Esophagus mucosa (tissue), 1 donor: ENCODE measurements at places on chromosomes 6 and 20. TPM values are rescaled to one million over a fixed set of nuclear protein-coding genes. Genes with fewer than 3 reads are reported as not detected.

GRCh38 chr20:13422637-13423036, 201.6 kb downstream of the ISM1 start:
- ATAC-seq, result no peak

DNA sequence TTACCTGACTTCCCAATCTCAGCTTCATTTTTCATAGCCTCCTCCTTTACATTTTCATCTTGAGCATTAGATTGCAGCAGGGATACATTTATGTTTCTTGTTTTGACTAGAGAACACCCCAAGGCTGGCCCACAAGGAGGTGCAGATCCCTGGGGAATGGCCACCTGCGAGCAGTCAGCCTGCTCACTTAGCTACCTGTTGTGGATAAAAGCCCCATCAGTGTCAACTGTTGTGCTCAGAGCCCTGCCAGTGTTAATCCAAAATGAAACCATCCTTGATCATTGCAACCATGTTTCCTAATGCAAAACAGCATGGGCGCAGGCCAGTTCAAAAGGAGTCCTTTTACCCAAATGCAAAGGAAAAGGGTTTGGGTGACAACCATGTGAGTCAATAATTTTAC, 50.8 kb downstream of the CNR1 start:
- no peak for ATAC-seq

The CRISP3 gene
- 8.1 TPM for total RNA-seq

DNA sequence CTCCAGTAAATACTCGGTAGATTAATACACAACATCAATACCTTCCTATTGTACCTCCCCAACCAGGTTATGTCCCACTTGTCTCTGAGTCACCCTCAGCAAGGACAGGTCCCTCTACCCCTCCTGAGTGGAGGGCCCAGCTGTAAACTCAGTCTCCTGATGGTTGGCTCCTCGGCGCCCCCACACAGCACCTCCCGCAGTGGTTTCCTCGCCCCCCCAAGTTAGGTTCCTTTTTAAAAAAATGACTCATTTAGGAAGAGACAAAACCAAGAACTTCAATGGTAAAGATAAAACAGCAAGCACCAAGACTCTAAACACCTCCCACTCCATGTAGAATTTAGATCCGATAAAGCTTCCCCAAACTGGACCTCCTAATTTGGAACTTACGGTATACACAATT, 83.5 kb downstream of the TRERF1 start:
- no peak for ATAC-seq

The NRSN1 gene
- not detected for total RNA-seq

- no peak for ATAC-seq
Observed at GRCh38 chr20:64040231-64041039, 4.5 kb downstream of the C20orf204 start.

- no peak for ATAC-seq
Observed at GRCh38 chr6:2171728-2172127, 73.7 kb downstream of the GMDS start.

- ATAC-seq, result no peak
Observed at GRCh38 chr20:37775200-37775599, 81.4 kb downstream of the CTNNBL1 start.

- ATAC-seq, result no peak
Observed at GRCh38 chr6:128803911-128804310, 79.0 kb upstream of the LAMA2 start.

GRCh38 chr20:64083804-64084684, at the start of gene LKAAEAR1:
Gene LKAAEAR1 (minus strand): TSS chr20:64084398. CDS start chr20:64084219, 179 bp downstream.
- no peak for ATAC-seq

The FAM83C gene
- total RNA-seq, result 39.1 TPM

The BYSL gene
- 16.2 TPM for total RNA-seq

DNA sequence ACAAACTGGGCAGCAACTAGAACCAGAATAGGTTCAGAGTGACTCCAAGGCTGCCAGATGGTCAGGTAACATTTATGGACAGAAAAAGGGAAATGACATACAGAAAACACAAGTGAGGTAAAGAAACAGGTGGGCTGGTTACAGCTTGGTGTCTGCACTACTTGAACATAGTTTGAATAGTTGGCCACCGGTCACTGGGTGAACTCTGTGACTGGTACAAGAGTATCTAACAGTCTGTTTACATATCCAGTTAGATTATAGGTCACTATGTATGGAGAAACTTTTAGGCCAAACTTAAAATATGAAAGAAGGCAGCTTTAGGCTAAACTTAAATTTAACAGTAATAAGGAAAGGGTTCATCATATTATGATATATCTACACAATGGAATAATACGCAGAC, 32.9 kb downstream of the LCA5 start:
- no peak for ATAC-seq

GRCh38 chr6:109493865-109494264, 10.8 kb upstream of the ZBTB24 start:
- no peak for ATAC-seq

GRCh38 chr6:144123421-144123820, 26.9 kb upstream of the STX11 start:
- ATAC-seq, result no peak

DNA sequence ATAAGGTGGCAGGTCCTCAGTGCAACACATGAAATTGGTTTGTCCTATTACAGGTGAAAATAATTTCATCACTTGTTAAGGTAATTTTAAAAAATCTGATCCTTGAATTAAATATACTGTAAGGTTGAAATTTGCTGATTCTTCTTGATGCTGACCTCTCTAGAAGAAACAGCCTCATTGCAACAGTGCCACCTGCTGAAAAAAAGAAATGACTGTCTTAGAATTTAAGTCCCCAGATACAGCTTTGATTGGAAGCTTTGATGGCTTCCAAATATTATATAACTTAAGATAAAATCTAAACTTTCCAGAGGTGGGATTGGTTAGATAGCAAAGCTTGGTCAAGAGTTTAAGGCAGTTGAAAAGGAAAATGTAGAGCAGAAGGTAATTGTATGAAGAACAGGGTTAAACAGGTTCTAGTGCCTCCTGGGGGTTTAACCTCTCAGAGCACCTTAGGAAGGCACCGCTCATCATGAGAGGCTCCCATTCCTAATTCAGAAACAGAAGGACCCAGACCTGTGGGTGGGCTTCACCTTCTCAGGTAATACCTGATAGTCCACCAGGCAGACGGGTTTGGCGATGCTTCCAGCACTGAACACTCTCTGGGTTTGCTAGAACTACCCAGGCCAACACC, 401.0 kb downstream of the PAX1 start:
- no peak for ATAC-seq

GRCh38 chr6:98486057-98486456, 348.3 kb upstream of the POU3F2 start:
- ATAC-seq, result no peak

- ATAC-seq, result no peak
Observed at GRCh38 chr6:7088076-7088742, 19.6 kb upstream of the RREB1 start.

- ATAC-seq, result no peak
Observed at GRCh38 chr6:97292671-97293070, 9.7 kb upstream of the MMS22L start.

GRCh38 chr6:159232106-159232645, 63.0 kb downstream of the FNDC1 start:
- no peak for ATAC-seq

DNA sequence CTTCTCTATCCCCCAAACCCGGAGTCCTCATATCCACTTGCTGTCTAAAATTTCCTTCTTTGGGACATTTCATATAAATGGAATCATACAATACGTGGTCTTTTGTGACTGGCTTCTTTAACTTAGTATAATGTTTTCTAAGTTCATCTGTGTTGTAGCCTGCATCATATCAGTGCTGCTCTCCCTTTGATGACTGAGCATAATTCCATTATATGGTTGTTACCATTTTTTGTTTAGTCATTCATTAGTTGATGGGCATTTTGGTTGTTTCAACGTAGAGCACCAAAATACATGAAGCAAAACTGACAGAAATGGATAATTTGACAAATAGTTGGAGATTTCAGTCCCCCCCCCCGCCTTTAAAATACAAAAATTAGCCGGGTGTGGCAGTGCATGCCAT, 71.5 kb downstream of the ZFAND3 start:
- no peak for ATAC-seq

GRCh38 chr6:117078624-117079023, 186.7 kb upstream of the VGLL2 start:
- ATAC-seq, result no peak

DNA sequence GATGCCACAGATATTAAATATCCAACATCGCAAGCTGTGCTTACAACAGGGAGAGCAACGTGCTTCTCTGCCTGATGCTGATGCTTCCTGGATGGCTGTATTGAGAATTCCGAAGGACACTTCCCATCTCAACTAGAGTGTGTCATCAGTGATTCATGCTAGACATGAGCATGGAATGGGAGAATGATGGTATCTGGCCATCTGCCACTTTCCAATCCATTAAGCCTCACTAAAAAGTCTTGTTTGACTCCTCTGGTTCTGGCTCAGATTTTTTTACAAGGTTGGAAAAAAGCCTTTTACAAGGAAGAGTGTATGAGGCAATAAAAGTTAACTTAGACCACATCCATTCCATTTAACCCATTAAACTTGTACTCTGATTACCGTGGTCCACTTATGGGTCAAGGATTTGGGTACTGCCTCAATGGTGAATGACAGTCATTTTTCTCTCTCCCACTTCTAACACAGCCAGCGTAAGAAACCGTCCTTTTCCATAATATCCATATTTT, 265.3 kb downstream of the UST start:
- peak; percentile 90 for ATAC-seq

DNA sequence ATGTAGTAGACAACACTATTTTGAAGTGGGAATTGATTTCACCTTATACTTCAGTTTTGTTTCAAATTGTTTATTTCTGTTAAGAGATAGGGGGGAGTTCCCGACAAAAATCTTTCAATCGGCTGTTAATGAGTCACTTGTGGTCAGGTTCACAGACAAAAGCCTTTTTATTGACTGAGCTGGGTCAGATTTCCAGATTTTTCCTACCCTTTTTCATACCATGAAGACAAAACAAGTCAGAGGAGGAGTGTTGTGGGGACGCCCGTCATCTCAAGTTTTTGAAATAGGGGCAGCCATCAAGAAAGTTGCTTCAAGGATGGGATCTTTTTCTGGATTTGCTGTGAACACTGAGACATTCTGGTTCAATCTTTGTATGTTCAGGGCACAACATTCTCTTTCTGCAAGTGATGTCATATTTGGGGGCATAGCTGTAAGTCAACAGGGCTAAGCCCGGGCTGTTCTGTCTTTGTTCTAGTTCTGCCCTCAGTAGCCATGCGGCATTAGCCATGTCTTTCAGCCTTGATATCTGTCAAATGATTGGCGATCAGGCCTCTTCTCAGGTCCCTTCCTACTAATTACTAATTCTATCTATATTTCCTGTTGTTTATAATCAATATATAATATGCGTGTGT, 496.0 kb upstream of the MARCKS start:
- ATAC-seq, result no peak

The GJA1 gene
- total RNA-seq, result 116 TPM

DNA sequence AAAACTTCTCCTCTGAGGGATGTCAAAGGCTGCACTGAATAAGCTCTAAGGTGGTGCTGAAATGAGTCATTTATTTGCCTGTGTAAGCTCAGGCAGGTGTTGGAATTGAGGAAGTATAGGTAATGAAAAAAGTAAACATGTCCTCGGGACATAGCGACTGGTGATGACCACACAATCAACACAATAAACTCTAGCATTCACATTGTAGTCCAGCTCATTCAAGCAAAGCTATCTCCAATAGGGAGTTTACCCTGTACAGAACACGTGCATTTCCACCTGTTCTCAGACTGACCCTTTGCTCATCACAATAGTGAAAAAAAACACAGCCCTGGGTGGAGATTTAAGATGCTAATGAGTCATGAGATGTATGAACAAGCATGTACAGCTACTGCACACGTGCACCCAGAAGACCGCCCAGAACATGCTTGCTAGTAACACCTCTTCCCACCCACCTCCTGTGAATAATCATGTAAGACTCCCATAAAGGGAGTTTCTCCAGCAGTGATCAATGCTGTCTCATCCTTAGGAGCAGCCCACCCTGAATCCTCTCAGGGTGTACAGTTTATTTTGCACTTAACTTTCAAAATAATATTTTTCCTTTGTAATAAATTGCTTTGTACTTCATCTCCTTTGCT, 33.0 kb upstream of the POU5F1 start:
- ATAC-seq, result peak; percentile 90
